Activated CD4-positive, alpha-beta memory T cell treated with anti-CD3 and anti-CD28 coated beads, Interleukin-2, amount 10 ng/mL, durations not matched to agents 7 days and 5 days (primary cell): ENCODE measurements at places on chromosomes 6 and 20. TPM values are rescaled to one million over a fixed set of nuclear protein-coding genes. Genes with fewer than 3 reads are reported as not detected.

The GATA5 gene
- not detected for total RNA-seq

The KIZ gene
- total RNA-seq, result 17.3 TPM

The ENPP1 gene
- total RNA-seq, result 0.53 TPM

The HS3ST5 gene
- total RNA-seq, result not detected

The WFDC10B gene
- not detected for total RNA-seq

The ULBP1 gene
- 2.3 TPM for total RNA-seq

The GCLC gene
- 29.1 TPM for total RNA-seq

The DLK2 gene
- 0.50 TPM for total RNA-seq

The SESN1 gene
- 22.9 TPM for total RNA-seq

The TRAPPC3L gene
- total RNA-seq, result not detected

The SMLR1 gene
- not detected for total RNA-seq
